Ureter (tissue), 1 donor: ENCODE measurements at places on chromosomes 6 and 20.
A peak's percentile ranks its signal among the peaks of the same experiment; 100 is the strongest.

- DNase-seq, result peak; percentile 68
Measured at GRCh38 chr6:142696123-142697000, 248.6 kb downstream of the HIVEP2 start.

GRCh38 chr6:31884528-31885035 lies 5.8 kb upstream of the SLC44A4 start:
- DNase-seq, result no peak

GRCh38 chr6:111192911-111193555 lies 105.7 kb downstream of the SLC16A10 start:
- DNase-seq, result no peak

- no peak for DNase-seq
Measured at GRCh38 chr6:2793534-2794151, 28.4 kb downstream of the WRNIP1 start.

DNA sequence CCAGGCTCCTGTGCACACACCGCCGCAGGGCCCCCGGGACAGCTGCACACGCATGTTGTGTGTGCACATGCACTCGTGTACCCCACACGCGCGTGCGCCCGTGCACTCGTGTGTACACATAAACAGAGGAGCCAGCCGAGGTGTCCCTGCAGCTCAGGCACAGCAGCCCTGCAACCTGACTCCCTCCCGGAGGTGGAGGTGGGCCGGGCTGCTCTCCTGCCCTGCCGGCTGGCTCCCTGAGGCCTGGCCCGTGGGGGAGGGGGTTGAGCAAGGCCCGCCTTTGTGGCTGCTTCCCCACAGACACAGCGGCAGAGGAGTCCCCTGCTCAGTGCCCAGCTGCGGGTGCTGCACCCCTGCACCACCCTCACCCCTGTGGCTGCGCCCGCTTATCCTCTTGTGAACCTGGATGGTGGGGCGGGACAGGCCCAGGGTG lies 624 bp downstream of the RBBP8NL start:
- peak; percentile 65 for DNase-seq

GRCh38 chr6:123808556-123808955 lies 4.9 kb downstream of the NKAIN2 start:
- DNase-seq, result no peak

DNA sequence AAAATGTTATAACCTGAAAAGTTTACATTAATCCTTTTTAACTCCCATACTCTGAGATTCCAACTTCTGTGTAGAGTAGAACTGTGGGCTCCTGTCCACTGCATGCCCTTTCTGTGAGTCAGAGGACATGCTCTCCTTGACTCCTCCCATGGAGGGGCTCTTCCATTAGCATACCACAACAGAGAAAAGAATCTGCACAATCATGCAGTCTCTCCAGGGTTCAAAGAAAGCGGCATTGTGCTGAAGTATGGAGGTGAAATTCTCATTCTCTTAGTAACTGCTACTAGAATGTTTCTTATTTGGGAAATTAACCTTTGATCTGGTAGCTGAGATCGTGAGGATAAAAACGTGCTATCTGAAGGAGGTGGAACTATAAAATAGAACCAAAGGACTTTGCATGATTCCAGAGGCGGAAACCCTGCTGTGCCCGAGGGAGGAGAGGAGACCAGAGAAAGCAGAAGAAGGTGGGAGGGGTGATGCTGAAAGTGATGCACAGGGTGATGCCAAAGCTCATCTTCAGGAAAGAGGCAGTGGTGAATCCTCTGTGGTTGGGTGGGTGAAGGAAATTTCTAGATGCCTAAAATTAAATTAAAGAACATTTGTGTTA lies 202.2 kb upstream of the PCSK2 start:
- no peak for DNase-seq

DNA sequence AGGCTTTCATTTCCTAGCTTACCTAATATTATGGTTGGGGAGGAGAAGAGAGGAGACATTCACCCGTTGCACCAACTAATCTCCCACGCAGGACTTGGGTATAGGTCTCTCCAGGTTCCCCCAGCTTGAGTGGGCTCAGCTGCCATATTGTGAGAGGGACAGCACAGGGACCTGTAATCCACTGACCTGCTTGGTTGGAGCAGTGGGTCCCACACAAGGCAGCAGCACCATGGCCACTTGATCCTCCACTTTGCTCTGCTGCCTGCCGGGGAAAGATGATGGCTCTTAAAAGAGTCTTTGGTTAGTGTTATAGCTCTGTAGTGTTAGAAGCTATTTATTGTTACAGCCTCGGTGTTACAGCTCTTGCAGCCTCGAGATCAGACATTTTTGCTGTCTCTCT lies 22.5 kb upstream of the ECHDC1 start:
- no peak for DNase-seq

DNA sequence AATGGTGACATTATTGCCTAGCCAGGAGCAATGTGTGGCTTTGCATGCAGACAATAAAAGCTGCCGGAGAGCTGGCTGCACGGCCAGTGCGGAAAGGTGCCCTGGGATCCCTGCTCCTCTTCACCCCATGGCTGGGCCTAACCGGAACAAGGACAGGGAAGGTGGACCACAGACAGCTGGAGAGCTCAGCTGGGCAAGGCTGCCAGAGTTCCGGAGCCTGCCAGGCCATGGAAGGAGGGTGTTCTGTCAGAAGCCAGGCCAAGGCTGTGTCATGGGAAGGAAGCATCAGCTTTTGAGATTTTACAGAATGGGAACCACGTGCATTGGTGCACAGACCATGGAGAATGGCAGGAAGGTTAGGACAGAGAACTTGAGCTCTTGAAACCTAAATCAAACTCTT lies 25.0 kb downstream of the MAP1LC3A start:
- DNase-seq, result no peak

- no peak for DNase-seq
Measured at GRCh38 chr6:25277857-25278256, 1.3 kb upstream of the CARMIL1 start.

GRCh38 chr6:97293198-97293696 lies 10.2 kb upstream of the MMS22L start:
- no peak for DNase-seq

DNA sequence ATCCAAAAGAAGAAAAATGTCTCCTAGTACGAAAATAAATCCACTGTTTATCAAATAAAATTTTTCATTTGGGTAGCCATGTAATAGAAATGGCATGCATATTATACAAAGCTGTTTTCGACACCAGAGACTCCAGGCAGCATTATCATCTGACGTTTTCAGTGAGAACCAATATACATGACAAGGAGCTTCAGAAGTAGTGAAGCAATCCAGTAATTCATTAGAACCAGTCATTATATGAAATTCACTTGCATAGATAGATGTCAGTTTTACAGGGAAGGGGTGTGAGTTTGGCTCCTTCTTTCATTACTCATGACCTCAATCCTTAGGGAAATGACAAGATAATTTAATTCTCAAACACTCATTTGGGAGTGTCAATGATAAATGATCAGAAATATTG lies 14.7 kb downstream of the HTR1B start:
- DNase-seq, result no peak

DNA sequence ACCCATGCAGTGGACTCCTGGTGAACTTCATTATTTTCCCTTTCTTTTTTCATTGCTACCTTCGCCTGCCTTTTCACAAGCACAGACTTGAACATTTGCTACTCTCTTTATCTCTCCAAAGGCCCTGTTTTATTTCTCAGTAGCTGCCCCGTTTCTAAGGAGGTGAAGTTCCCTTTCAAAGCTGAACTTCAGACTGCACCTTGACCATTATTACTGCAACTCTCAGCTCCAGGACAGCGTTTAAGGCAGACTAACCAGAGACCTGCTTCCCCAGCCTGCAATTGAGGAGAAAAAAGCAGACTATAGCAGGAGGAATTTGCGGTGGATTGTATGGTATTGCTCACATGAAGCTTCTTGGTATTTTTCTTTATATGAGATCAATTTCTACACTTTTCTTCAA lies 460.7 kb downstream of the CBLN4 start:
- DNase-seq, result no peak

DNA sequence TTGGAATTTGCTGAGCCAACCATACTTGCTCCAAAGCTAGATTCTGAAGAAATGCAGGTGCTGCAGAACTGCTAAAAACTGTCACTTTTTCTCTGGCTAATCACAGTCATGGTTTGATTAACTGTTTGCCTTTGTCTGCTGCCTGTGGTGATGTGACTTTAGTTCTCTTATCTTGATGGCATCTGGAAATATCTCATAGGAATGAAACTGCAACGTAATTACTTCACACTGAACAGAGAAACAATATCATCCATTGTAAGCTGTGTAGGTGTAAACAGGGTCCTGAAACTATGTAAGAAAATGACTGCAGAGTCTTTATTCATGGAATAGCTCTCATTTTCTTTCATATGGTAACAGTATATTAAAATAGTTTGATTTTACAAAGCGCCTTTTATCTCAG lies 721.9 kb upstream of the HS3ST5 start:
- DNase-seq, result no peak

DNA sequence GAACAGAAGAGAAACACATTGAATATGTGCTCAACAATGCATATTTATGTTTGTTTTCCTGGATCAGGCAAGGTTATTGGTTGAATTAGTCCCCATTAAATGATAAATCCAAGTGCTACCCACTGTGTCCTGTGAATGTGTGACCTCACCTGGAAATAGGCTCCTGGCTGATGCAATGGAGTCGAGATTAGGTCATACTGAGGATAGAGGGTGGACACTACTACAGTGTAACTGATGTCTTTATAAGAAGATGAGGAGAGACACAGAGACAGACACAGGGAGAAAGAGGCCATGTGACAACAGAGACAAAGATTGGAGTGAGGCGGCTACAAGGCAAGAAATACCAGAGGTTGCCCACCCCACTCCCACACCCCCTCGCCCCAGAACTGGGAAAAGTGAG lies 559.3 kb downstream of the C6orf118 start:
- no peak for DNase-seq

DNA sequence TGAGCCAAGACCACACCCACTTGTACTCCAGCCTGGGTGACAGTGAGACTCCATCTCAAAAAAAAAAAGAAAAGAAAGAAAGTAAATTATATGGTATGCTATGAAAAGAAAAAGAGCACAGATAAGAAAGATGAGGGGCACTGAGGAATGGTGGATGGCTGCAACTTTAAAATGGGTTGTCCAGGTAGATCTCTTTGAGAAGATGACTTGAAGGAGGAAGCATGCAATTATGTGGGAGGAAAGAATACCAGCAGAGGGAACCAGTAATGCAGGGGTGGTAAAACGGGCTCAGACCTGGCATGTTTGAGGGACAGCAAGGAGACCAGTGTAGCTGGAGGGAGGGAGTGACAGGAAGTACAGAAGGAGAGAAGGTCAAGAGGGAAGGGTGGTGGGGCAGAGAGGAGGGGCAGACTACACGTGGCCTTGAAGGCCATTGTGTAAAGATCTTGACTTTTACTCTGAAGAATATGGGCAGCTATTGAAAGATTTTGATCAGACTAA lies 22.3 kb downstream of the LINC00237 start:
- no peak for DNase-seq

DNA sequence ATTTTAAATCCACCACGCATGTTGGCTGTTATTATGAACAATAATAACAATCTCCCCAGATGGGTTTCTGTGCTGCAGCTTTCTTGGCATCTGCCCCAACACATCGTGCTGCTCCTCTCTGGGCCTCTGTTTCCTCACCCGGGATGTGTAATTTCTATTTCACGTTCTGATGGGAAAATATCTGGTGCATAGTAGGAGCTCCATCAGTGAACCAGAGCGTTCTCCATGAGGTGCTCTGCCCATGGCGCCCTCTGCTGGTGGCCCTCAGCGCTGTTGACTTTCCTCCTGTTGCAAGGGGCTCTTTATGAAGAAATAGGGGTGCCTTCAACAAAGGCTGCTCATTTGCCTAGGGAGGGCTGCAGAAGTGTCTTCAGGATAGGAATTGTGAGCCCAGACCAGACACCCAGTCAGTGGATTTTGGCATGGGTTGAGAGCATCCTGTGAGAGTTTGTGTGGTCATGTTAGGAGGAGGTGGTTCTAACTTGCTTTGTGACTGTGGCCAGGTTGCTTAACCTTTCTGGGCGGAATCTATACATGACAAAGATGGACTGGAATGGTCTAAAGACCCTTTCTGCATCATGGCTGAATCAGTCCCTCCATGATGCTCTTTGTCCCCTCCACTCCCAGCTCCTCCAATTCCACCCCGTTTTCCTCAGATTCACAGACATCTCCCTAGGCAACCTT lies 8.1 kb downstream of the SCRT2 start:
- DNase-seq, result no peak

DNA sequence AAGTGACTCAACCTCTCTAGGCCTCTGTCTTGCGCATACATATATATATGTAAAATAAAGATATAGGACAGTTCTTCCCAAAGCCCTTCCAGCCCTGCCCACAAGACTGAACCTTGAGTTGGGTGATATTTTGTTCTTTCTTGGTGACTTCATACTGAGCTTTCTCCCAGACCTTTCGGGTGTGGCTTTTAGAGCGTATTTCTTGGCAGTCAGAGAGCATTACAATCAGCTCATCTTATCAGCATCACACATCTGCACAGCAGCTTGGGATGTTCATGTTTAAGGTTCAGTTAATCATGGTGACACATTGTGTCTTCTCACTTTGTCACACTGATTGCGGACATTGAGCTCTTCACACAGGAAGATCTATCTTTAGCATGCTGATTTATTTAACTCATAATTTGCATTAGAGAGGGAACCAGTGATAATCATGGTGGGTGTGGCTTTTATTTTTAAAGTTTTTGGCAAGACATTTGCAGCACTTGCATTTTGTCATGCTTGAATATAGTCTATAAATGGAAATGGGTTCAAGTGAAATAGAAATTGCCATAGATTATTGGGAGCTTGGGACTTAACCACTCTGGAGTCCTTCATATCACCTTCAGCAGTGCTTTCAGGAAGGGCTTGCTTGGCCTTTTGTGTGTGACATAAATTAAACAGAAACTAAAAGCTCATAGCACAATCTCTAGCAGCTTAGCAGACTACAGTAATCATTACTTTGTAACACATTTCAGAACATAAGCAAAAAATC lies 8.3 kb downstream of the KIF3B start:
- DNase-seq, result no peak

- no peak for DNase-seq
Measured at GRCh38 chr6:90119618-90120017, 177.0 kb downstream of the BACH2 start.

DNA sequence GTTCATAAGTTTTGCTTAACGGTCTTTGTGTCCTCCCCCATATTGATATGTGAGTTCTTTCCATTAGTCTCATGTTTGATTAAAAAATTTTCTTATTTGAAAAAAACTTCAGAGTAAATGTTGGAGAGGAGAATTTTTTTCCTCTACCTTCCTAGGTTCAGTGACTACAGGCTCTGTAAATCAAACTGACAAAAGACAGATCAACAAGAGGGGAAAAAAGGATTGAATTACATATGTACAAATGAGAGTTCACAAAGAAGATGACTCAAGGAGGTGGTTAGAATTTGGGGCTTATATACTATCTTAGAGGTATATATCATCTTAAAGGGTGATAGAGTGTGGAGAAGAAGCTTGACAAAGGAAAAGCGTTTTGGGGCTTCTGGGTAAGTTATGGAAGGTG lies 5.6 kb downstream of the TMC2 start:
- DNase-seq, result no peak

GRCh38 chr20:50655311-50655880 lies 35.9 kb downstream of the RIPOR3 start:
- peak; percentile 65 for DNase-seq

- DNase-seq, result no peak
Measured at GRCh38 chr20:25308671-25309394, 60.9 kb downstream of the PYGB start.

GRCh38 chr6:16659466-16660156 lies 101.6 kb downstream of the ATXN1 start:
- no peak for DNase-seq
